ENCODE measurements at places on chromosomes 2 and 18.
A peak's percentile ranks its signal among the peaks of the same experiment; 100 is the strongest.

- DNase-seq, result no peak
Measured at GRCh38 chr2:227597036-227597435, 1.7 kb upstream of the SCYGR2 start.

DNA sequence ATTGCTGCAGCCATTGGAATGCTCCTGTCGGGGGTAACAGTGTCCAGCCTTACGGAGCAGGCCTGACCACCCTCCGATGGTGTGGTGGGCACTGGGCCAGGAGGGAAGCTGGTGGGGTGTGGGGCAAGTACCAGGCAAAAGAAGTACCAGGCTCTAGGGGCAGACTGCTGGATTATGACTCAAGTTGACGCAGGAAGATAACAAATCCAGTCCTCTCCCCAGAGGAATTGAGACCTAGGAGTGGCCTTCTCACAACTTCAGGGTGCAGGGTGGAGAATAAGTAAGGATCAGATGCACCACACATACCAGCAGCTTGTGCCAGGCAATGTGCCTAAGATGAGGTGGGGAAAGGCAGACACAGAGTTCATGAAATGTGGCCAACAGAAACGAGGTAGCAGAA lies 37.9 kb downstream of the SEMA4F start:
- DNase-seq, result no peak

DNA sequence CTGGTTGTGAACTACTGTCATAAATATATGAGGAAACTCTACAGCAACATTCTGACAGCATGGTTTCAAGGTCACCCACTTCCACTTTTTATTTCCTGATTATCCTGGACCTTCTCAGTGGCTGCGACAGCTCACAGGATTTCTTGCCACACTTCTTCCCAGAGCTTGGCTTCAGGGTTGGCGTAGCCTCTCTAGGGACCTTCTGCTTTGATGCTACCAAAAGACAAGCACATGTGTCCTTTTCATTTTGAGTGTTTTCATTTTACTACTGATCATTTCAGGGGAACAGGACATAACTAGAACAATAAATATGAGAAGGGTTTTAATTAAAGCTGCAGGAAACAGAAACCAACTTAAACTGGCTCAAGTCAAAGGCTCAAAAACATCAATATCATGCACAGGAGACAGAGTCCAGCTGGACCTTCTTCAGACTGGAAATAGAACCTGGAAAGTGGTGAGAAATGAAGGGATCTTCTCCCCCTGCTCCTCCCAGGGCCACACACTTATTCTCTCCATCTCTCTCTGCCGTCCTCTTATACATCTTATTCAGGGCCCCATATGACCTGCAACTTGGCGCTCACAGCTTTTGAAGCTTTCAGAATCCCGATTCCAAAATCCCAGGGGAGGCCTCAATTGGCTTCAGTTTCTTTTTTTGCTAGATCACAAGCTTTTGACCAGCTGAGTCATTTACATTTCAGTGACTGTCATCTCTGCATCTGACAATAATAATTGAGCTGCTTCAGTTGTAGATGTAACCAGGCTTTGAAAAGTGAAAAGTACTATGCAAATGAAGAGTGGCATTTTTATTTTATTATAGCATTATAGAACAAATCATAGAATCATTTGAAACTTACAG lies 9.7 kb downstream of the VIT start:
- DNase-seq, result no peak

GRCh38 chr2:240956171-240956934 lies 42.1 kb upstream of the SNED1 start:
- DNase-seq, result peak; percentile 23

- no peak for DNase-seq
Measured at GRCh38 chr18:50844960-50845359, 25.1 kb upstream of the MRO start.

- no peak for DNase-seq
Measured at GRCh38 chr18:25815659-25816058, 274.8 kb downstream of the SS18 start.

Measured in left ventricle myocardium superior (tissue), 1 donor.